AG04449 (cell line): ENCODE measurements at places on chromosomes 1 and 21.

DNA sequence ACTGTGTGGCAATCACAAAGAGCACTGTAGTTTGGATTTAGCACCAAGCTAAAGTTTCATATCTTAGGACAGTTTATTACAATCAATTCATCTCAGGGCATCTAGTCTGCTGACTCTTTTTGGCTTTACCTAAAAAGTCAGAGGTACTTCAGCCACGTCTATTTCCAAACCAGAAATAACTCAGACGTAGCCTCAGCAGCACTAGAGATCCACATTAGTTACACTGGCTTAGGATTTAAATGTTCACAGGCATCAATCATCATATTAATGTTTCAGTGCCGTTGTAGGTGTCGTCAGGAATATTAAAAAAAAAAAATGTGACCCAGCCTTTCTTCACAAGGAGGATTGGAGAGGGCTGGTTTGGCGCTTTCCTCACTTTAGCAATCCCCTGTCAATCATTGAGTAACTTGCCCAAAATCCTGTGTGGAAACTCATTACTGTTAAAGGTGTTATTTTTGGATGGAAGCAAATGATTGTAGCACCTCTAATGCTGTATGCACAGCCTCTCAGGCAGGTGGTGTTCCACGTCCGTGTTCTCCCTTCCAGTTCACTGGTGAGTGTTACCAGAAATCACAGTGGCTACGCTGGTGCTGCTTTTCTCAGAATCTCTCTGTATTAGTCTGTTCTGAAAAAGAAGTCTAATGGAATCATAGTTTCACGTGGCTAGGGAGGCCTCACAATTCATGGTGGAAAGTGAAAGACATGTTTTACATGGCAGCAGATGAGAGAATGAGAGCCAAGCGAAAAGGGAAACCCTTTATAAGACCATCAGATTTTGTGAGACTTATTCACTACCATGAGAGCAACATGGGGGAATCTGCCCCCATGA is 45.4 kb downstream of the NEK7 start:
- DNase-seq: no peak

DNA sequence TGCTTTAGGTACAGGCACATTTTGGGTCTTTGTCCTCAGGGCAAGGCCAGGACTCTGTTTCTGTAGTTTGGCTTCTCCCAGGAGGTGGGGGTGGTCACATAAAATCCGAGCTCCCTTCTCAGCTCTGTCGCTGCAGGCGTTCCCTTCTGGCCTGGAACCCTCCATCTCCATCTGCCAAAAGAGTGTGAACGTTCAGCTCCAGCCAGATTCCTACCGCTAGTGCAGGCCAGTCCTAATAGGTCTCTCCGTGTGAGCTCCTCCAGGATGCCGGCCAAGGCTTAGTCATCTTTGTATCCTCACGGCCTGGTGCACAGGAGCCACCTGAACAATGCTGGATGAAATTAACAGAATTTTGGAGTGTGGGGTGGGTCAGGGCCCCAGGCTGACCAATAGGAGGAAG is 19.9 kb upstream of the KCNA10 start:
- no peak for DNase-seq

- no peak for DNase-seq
Measured at GRCh38 chr21:44653123-44653522, 1.3 kb downstream of the KRTAP12-4 start.

- DNase-seq: no peak
Measured at GRCh38 chr1:119159966-119160365, 19.5 kb upstream of the WARS2 start.

GRCh38 chr1:62978741-62979140 is 194.8 kb downstream of the ATG4C start:
- DNase-seq: no peak

- no peak for DNase-seq
Measured at GRCh38 chr21:38957575-38958322, 152.0 kb downstream of the ETS2 start.

DNA sequence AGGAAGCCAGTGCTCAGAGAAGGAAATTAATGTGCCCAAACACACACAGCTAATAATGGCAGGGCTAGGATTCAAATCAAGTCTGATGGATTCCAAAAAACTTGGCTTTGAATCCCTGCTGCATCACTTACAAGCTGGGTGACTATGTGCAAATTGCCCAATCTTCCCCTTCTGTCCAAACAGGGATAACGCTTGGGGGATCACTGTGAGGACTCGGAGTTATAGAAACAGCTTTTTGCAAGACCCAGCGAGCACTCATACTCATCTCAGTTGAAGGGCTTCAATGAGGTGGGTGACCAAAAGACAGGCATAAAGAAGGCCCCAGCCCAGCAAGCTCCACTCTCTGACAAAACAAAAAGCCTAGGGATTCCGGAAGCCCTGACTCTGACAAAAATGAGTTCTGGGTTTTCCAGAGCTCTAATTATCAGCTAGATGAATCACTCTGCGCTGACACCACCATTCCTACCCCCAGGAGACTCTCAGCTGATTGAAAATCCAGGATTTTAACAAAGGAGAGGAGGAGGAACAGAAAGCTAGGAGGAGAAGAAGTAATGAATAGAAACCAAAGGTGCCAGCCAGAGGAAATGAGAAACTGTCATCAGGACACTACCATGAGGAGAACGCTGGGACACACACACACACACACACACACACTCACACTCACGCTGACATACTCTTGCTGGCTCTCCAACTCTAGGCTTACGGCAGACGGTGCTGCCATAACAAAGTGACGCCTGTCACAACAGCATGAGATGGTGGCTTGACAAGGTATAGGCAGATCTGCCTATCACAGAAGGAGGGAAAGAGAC is 1.6 kb upstream of the STK40 start:
- no peak for DNase-seq

DNA sequence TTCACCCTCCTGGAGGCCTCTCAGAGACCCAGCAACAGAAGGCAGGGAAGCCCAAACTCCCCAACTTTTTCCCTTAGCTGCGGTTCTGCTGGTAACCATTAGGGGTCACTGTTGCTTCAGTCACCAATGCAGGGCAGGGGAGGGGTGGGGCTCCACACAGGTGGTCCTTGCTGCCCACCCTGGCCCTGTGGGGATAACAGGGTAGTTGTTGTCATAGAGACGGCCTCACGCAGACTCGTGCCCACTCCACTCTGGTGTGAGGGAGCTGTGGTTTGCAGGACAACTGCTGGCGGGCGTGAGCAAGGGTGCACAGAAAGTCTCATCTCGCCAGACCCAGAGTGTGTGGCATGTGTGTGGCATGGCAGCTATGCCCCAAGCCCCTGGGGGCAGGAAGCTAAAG is 19.9 kb downstream of the INSRR start:
- DNase-seq: no peak

DNA sequence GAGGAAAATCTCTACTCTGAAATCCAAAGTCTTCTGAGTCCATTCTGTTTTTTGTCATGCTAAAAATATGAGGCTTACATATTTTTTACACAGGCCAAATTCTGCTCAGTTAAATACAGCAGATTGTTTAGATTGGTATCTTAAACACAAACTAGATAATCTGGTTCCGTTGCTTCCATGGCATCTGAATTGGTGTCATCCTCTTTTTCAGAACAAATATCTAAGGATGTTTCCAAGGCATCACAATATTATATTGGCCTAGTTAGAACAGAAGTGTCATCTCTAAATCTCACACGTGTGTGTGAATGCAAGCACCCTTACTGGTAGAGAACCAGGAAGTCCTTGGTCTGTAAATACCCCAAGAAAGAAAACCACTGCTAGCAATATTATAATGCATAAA is 151.2 kb downstream of the NRIP1 start:
- DNase-seq: no peak

DNA sequence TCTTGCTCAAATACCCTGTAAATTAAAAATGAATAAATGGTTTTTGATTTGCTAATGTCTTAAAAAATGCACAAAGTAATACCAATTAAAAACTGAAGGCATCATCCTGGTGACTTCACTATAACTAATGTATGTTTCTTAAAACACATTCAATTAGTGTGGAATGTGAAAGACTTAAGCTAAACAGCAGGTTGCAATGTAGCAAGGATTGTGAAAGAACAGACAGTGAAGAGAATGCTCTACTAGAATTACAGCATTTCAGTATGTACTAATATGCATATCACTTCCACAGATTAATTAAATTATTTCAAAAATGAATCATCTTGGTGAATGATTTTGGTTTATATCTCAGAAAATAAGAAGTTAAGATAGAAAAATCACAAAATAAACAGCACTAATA is 56.4 kb downstream of the LHX4 start:
- no peak for DNase-seq

GRCh38 chr1:81470275-81470674 is 330.5 kb upstream of the ADGRL2 start:
- DNase-seq: no peak

GRCh38 chr1:78146205-78146771 is 100.5 kb downstream of the GIPC2 start:
- no peak for DNase-seq

DNA sequence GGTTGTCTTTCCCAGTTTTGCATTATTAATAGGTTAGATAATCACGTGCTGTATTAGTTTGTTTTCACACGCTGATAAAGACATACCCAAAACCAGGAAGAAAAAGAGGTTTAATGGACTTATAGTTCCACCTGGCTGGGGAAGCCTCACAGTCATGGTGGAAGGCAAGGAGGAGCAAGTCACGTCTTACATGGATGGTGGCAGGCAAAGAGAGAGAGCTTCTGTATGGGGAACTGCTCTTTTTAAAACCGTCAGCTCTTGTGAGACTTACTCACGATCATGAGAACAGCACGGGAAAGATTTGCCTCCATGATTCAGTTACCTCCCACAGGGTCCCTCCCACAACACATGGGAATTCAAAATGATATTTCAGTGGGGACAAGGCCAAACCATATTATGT is 2.3 kb upstream of the VCAM1 start:
- no peak for DNase-seq

DNA sequence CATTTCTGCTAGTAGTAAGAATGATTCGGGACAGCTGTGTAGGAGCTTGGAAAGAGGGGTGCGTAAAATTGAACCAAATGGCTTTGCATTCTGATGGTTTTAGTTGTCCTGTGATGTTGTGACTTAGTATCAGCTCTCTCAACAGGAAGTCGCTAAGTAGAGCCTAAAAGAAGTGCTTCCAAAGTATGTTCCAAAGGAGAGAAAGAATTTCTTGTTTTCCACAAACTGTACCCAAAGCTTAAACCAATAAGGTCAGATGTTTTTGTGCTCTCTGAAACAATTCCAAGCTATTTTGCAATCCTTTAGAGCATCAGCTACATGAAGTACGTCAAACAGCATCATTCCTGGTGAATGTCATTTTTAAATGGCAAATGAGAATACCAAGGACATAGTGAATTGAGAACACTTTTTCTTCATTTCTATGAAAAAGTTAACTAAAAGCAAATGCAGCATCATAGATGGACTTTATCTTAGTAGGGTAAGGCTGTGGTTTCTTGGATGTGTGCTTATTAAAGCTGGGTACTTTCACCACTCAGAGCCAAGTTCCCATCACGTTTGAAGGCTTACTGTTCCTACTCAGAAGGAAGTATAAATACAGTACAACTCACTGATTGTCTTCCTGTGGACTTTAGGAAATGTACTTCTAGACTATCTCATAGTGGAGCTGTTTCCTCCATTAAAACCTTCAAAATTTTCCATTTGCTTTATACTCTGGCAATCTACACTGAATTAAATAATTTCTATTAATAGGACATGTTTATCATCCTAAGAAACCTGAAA is 148.6 kb downstream of the C1orf21 start:
- peak; percentile 29 for DNase-seq

- DNase-seq: no peak
Measured at GRCh38 chr1:103191327-103191726, 83.0 kb upstream of the COL11A1 start.

DNA sequence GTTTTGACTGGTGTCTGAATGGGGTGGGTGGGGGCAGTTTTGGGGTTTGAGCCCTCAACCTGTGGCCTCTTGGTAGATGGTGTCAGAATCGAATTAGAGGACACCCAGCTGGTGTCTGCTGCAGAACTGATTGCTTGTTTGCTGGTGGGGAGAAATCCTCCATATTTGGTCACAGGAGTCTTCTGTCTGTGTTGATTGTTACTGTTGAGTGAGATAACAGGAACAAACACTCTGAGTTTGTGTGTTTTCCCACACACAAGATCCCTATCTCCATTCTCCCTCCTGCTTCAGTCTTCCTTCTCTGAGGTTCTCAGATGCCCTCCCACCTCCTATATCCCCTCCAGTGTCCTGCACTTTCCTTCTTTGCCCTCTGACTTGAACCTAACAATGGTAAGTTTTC is 19.1 kb upstream of the CGN start:
- DNase-seq: no peak

GRCh38 chr1:108708691-108709660 is 3.7 kb upstream of the FNDC7 start:
- DNase-seq: no peak

DNA sequence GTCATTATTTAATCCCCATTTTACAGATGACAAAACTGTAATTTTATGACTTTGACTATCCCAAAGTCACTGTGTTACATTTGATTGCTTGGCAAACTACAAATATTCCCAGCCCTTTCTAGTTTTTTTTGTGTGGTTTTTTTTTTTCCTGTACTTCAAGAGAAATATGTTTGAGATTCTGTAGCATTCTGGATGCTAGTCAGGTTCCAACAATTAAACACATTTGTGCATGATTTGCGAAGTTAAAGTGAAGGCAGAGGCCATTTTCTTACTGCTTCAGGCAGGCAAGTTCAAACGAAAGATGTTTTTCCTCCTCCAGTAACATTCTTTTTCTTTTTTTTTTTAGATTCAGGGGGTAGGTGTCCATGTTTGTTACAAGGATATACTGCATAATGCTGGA is 107.9 kb upstream of the SERTAD4 start:
- DNase-seq: no peak

DNA sequence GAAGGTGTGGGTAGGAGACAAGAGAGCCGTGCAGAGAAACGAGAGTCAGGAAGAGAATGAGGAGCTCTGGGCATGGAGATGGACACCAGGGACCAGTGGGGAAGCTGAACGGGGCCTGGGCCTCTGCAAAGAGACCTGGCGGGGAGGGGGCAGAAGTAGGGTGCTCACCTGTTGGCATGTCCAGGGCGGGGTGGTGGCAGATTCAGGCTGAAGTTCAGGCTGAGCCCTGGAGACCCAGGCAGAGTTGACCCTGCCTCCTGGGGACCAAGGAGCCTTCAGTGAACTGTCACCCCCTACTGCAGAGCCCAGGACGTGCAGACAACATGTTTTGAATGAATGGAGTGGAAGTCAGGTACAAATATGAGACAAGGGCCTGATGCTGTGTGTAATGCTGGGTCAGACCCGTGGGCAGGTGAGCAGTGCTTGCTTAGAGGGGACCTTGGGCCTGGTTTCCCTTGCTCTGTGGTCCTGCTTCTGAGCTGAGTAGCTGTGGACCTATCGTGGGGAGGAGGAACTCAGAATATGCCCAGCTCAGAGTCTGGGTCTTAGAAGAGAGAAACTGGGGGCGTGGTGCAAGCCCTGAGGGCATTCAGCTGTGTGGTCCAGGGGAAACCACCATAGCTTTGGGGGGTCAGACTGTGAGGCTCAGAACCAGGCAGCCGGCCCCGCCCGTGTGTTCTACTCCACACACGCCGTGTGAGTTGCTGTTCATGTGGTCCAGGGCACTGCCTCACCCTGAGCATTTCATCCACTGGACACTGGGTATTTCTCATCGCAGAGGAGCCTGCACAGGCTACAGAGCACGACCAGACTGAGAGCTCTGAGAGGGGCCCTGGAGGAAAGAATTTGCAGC is 21.3 kb upstream of the UMODL1 start:
- DNase-seq: no peak

- DNase-seq: no peak
Measured at GRCh38 chr1:221783437-221783836, 41.5 kb upstream of the DUSP10 start.
